ENCODE measurements at places on chromosomes 5 and 9.
A peak's percentile ranks its signal among the peaks of the same experiment; 100 is the strongest.

DNA sequence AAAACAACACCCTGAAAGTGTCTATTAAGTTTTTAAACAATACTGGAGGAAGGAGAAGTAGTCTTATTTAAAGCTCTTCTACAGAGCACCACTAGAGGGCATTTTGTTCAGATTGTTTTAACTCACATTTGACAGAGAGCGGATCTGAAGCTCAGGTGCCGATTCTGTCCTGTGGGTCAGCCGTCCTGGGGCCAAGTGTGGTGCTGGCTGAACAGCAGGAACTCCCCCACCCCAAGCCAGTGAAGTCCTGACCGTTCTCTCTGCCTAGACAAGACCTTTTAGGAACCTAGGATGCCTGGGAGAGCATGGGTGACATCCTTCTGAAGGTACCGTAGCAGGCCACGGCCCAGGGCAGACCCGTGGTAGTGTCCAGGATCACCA lies 3.9 kb downstream of the EXOC3 start:
- DNase-seq: peak; percentile 15

- no peak for DNase-seq
Measured at GRCh38 chr5:96049398-96050272, 88.0 kb upstream of the ELL2 start.

DNA sequence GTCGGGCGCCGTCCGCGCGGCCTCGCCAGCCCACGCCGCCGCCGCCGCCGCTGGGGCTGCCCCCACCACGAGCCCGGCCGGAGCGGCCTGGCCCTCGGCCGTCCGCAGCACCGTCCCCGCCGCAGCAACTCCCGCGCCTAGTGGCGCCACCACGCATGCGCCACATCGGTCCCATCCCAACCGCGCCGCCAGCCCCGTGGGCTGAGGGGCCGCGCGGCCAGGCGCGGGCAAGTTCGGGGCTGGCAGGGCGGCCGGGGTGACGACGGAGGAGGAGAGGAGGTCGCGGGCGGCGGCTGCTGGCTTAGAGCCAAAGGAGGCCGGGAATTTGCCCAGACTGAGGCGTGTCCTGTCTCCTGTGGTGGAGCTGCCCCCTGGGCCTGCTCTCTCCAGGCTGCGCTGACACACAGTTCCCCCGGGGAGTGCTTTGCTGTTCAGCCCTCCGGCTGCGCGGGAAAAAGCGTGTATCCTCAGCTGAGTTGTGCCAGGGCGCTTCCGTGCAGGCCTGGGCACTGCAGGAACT lies at the start of gene TUSC1:
Gene TUSC1, minus strand, starts transcription at position 298 of the 520 bp plus-strand sequence. Its CDS starts 132 bp downstream, at position 166.
- peak; percentile 86 for DNase-seq

- DNase-seq: no peak
Measured at GRCh38 chr9:77018058-77018968, 1.1 kb upstream of the FOXB2 start.

DNA sequence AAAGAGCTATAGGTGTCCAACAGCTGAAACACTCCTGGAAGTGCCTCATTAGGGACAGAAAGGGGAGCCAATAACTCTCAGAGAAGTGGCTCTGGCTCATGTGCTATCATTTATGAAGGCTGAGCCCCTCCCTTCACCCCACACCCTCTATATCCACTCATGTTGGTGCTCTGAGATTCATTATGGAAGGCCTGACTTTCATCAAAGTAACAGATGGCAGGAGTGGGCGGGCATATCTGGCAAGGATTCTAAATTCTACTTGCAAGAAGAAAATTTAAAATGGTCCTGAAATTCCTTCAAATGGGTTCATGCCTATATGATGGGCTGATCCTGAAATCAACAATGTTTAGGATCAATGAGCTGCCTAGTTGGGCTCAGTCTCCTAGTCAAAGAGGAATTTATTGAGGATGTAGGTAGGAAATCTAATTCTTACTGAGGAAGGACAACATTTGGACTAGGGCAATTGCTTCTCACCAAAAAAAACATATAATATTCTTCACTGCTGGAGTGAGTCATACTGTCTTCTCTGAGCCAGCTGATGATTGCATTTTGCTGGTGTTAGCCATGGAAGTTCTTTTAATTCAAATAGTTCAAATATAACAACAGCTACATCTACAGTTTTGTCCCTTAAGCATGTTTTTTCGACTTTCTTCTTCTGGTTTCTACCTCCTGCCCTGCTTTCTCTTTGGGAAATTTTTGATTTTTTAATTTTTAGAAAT lies 23.5 kb downstream of the NMRK1 start:
- DNase-seq: no peak

GRCh38 chr9:27090231-27090630 lies 18.8 kb upstream of the TEK start:
- no peak for DNase-seq

DNA sequence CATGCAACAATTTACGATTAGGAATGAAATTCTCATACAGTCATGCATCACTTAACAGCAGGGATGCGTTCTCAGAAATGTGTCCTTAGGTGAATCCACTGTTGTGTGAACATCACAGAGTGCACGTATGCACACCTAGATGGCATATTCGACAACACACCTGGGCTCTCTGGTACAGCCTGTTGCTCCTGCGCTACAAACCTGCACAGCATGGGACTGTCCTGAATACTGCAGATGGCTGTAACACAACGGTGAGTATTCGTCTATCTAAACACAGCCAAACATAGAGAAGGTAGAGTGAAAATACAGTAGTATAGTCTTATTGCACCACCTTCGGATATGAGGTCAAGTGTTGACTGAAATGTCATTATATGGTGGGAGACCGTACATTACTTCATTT lies 44.0 kb upstream of the LCP2 start:
- no peak for DNase-seq

GRCh38 chr5:72368271-72368670 lies 48.1 kb downstream of the PTCD2 start:
- no peak for DNase-seq

DNA sequence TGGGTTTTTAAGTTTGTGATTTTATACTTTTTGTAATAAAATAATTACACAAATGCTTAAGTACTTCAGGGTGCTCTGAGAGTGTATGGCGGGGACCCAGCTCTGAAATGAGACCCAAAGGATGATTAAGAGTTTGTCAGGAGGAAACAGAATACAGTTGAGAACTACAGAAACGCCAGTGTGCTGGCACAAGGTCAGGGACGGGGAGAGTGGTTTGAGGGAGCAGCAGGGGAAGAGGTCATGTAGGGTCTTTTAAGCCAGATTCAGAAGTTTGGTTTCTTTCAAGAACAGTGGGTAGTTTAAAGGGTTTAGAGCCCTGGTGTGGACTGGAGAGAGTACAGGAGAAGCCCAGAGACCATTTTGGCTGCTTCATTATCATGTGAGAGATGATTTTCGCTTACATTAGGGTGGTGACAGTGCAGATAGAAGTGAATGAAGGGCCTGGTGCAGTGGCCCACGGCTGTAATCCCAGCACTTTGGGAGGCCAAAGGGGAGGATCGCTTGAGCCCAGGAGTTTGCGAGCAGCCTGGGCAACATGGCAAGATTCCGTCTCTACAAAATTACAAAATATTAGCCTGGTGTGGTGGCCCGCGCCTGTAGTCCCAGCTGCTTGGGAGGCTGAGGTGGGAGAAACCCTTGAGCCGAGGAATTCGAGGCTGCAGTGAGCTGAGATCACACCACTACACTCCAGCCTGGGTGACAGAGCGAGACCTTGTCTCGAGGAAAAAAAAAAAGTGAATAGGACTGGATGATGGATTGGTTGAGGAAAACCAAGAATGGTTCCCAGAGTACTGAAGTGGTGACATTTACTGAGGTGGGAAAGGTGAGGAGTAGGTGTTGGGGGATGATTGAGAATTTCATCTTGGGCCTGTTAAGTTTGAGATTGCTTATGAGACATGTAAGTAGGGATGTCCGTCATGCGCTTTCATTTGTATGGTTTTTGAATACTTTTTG lies 1.4 kb upstream of the ETF1 start:
- no peak for DNase-seq

DNA sequence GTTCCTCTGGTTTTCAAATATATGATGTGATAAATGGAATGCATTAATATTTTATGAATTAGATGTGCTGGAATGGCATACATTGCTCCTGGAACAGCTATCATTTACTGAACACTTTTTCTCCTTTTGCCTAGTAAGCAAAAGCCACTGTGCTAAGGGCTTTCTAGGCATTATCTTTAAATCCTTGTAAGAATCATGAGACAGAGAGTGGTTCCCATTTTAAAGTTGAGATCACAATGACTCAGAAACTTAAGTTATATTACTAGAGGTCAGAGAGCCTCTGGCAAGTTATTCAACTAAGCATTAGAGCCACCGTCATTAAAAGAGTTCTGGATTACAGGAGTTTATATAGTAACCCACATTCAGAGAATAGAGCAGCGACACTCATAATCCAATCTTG lies 26.7 kb upstream of the FSD1L start:
- no peak for DNase-seq

- no peak for DNase-seq
Measured at GRCh38 chr5:177335701-177336065, 15.8 kb downstream of the LMAN2 start.

- DNase-seq: no peak
Measured at GRCh38 chr5:177427211-177427822, 841 bp downstream of the GRK6 start.

- no peak for DNase-seq
Measured at GRCh38 chr5:126810596-126811380, 33.9 kb downstream of the LMNB1 start.

DNA sequence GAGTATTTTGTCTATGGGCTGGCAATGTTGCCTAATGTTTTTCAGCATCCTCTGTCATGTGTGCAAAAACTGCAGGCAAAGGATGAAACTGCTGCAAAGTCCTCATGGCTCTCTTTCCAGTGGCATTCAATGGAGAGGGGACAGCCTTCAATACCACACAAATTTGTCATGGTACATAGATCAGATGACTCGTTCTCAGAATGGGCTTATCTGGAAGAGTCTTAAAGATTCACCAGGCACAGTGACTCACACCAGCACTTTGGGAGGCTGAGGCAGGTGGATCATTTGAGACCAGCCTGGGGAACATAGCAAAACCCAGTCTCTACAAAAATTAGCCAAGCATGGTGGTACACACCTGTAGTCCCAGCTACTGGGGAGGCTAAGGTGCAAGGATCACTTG lies 5.3 kb downstream of the CDKN2AIPNL start:
- DNase-seq: no peak

DNA sequence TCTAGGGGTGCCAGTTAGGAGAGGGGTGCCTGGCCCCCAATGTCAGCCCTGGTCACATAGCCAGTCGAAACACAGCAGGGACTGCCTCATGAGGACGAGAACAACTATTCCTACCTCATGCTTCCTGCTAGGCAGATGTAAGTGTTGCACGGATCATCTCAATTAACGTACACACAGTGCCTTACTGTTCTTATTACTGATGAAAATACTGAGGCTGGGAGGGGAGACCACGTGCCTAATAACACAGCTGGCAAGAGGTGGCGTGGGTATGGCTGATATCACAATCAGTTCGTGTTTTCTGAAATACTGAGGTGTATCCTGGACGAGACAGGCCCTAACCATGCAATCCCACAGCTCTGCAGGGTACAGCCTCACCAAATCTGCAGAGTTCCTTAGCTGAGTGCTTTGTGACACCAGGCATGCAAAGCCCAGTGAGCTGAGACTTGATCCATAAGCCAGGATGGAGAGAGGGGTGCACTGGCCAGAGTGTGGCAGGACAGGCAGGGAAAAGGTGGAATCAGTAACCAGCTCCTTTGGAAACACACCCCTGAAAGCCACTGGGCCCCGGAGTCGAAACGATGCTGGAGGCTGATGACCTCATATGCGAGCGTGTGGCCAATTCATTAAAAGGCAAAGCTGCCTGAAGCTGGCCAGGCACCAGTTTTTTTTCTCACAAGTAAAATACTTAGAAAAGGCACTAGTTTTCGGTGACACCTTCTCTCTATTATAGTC lies 63.9 kb downstream of the PRRT1B start:
- peak; percentile 31 for DNase-seq

DNA sequence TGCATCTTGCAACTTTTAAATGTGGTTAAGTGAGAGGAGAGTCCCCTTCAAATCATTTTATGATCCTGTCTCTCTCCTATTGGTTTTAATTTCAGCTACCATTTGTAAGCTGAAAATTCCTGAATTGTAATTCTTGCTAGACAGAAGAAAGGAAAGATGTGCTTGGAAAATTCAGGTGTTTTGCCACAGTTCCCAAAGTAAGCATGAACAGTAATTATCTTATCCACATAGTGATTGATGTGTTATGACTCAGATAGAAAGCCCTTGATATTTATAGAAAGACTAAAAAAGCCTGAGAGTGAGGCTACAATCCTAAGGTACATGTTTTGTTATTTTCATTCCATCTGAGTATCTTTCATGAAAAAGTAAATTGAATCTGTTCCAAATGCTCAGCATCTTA lies 492.5 kb downstream of the MAT2B start:
- DNase-seq: no peak

GRCh38 chr5:137215261-137215660 lies 283.9 kb downstream of the SPOCK1 start:
- no peak for DNase-seq

DNA sequence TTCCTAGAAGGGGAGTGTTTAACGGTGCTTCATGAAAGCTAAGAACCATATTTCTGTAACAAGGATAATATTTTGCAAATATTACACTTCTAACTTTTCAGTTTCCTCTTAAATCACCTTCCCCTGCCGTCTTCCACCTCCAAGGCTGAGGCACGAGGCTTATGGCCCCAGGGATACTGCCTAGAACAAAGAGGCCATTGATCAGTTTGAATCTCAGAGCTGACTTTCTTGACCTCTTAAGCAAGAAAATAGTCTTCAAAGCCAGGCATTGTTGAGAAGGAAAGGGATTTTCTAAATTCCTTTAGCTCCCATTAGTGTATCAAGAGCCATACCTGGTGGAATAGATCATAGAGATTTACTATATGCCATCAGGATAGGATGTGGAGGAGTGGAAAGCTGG lies 566.2 kb downstream of the BNC2 start:
- no peak for DNase-seq

DNA sequence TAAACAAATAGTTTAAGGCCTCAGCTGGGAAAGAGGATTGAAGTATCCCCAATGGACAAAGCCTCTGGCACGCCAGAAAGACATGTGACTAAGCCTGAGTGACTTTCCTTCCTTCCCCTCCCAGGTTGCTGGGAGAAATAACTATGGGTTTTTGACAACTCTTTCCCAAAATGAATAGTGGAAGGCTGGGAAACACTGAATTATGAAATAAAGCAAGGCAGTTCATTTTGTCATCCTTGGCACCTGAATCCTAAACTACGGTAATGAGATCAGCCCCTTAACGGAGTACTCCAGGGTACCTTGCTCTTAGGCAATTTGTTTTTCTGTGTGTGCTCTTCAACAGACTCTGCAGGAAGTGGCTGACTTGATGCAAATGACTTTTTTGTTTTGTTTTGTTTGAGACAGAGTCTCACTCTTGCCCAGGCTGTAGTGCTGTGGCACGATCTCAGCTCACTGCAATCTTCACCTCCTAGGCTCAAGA lies 75.2 kb downstream of the LMNB1 start:
- no peak for DNase-seq

GRCh38 chr5:110203661-110204060 lies 513.9 kb downstream of the MAN2A1 start:
- no peak for DNase-seq

DNA sequence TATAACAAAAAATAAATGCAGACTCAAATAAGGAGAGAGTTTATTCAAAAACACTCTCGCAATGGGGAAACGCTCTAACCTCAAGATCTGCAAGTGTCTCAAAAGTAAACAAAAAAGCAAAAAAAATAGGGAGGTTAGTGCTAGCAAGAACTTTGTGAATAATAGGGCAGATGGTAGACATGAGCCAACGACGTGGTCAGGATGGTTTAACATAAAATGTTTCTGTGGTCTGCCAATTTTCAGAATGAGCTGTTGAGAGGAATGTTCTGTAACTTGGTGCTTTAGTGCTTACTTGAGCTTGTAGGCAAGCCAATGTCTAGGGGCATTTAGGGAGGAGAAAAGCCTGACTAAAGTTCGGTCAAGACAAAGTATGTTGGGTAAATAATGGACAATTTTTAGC lies 1813.9 kb upstream of the CDH6 start:
- no peak for DNase-seq

- DNase-seq: no peak
Measured at GRCh38 chr5:5363045-5363444, 59.4 kb upstream of the ICE1 start.
